ENCODE measurements at places on chromosomes 1 and 21. TPM values are rescaled to one million over a fixed set of nuclear protein-coding genes. Genes with fewer than 3 reads are reported as not detected.

The NTMT2 gene
- total RNA-seq: not detected

The TDRD5 gene
- total RNA-seq: not detected

The FALEC gene
- total RNA-seq: 0.89 TPM

The RHCE gene
- 0.64 TPM for total RNA-seq

The HSPB7 gene
- total RNA-seq: not detected

The ETV3 gene
- 27.0 TPM for total RNA-seq

DNA sequence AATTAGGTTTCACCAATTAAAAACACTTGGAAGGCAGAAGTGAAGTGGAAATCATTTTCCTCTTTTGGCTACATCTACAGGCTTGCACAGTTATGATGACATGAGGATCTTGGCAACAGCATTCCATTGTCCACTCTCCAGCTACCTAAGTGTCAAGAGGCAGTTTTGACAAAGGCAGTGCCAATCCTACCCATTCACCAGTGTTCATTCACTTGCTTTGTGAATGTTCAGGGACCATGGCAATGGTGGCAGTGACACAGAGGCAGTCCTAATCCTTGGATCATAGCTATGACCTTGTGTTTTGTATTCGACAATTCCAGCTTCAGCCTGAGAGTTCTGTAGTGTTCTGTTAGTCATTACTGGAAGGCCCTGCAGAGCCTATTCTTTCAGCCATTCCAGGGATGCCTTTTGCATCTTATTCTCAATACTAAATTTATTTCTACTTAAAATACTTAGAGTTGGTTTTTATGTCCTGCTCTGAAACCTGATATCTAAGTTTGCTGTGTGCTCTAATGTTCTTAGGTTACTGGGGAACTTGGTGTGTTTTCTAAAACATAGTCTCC is 36.7 kb downstream of the CRB1 start:
- DNase-seq: no peak

- no peak for DNase-seq
Observed at GRCh38 chr1:84159533-84160240, 15.6 kb downstream of the PRKACB start.

- no peak for DNase-seq
Observed at GRCh38 chr21:38476385-38476784, 21.9 kb downstream of the ERG start.

- no peak for DNase-seq
Observed at GRCh38 chr21:40631211-40631610, 215.7 kb downstream of the DSCAM start.

GRCh38 chr1:241479294-241479693 is 40.3 kb downstream of the FH start:
- DNase-seq: no peak

DNA sequence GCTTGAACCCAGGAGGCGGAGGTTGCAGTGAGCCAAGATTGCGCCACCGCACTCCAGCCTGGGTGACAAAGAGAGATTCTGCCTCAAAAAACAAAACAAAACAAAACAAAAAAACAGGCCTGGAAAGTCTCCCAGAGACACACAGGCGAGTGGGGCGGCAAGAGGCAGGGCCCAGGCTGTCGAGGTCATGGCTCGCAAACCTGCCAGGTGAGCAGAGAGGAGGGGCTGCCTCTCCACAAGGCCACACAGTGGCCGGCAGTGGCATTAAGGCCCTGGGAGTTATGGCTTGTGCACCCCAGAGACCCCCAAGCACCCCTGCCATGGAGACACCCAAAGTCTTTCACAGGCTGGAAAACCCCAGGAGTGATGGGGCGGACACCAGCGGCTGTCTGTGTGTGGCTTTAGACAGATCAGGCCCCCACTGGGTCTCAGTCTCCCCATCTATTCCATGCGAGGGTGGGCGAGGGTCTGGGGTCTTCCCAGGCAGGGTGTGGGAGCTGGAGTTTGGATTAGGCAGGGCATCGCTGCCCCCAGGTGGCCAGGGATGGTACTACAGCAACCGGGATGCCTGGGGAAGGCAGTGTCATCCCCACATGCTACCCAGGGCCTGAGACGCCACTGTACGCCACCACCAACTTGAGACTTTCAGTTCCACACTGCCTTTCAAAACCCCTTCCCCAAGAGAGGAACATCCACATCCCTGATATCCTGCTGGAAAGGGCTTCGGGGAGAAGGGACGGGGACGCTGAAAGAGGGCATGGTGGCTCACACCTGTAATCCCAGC is 7.3 kb upstream of the CTRC start:
- DNase-seq: peak; percentile 73

GRCh38 chr1:14945132-14946010 is 208.2 kb upstream of the TMEM51 start:
- no peak for DNase-seq

GRCh38 chr1:84506729-84507453 is 510 bp upstream of the GNG5 start:
- no peak for DNase-seq

DNA sequence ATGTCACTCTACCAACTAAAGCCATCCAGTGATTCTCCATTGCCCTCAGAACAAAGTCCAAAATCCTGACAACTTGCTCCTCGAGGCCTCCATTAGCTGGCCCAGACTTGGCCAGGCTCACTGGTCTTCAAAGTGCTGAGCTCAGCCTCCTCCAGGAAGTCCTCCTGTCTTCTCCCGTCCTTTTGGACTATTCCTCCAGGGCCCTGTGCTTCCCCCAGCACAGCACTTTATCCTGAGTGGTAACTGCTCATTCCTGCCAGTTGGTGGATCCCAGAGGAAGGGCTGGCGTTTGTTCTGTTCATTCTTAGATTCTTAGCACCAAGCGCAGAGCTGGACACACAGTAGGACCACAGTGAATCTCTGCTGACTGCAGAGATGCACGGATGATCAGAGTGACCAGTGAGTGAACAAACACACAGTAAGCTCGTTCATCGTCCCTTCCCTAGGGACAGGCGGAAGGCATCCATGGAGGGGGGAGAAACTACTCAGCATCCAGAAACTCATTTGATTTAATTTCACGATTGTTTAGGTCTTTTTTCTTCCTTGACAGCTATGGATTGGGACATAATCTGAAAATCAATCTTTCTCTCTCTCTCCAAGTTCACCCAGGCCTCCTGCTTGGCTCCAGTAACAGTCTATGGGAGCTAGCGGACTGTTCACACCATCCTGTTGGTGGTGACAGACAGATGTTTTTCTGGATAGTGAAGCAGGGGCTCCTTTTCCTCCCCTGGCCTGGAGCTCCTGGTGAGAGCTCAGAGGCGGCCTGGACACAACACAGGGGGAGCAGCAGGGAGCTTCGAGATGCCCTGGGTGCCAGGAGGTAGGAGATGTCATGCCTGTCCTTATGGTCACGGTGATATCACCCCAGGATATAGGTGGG is 180.2 kb downstream of the PTPRU start:
- DNase-seq: no peak

DNA sequence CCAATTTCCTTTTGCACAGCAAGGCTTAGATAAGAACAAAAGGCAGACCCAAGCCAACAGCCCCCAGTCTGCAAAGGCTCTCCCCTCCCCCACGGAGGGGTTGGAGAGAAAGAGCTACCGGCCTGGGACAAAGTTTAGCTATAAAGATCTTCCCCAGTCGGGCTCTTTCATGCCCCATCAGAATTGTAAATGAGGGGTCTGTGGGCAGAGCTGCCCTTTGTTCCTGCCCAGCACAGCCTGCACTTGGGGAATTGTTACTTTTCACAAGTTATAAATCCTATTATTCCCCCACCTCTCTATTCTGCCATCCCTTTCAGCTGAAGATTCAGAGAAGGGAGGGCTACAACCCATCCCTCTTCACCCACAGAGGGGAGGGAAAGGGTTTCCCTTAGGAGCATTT is 3.5 kb downstream of the MYCL start:
- DNase-seq: no peak

- no peak for DNase-seq
Observed at GRCh38 chr1:2307972-2308371, 79.9 kb downstream of the SKI start.

GRCh38 chr1:39145331-39145965 is 59.0 kb upstream of the MACF1 start:
- no peak for DNase-seq

DNA sequence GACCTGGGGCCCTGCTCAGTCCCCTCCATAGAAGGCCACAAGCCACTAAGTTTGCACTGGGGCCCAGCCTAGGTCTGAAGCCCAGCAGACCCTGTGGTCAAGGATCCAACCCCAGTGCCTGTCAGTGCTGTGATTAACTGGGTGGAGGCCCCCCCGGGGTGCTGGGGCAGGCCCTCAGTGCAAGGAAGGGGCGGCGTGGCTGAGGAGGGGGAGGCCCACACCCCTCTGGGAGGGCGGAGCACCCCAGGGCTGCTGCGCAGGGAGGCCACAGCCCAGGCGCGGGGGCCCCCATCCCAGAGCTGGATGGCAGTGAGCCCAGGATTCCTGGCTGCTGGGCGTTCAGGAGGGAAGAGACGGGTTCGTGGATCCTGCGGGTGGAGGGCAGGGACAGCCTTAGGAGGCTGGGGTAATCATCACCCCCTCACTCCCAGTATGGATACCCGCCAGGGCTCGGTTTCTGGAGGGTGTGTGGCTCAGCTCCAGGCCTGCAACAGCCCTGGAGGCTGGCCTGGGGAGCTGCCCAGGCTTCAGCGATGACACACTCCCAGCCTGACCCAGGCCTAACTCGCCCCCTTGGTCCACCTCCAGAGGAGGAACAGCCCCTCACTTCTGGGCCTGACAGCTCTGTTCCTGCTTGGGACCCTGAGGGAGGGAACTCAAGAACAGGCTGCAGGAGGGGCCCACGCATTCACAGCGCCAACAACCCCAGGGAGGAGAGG is 890 bp downstream of the GJC2 start:
- DNase-seq: no peak

GRCh38 chr1:118335331-118335732 is 150.3 kb upstream of the SPAG17 start:
- no peak for DNase-seq
